ENCODE measurements at places on chromosomes 2 and 18.

DNA sequence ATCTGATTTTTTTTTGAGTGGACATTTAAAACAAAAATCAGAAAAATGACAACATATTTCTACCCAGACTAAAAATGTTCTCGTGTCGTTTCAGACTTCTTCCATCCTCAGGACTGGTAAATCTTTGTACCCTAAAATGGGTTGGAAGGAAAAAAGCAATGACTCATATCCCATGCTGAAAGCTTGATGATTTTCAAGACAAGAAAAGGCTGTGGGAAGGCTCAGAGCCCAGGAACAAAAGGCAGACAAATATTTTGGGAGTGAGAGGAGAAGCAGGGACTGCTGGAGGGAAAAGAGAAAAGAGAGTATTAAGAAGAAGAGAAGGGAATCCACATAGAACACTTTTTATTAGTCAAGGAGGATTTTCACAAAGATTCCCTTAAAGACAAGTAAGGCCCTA, 77.1 kb upstream of the CTAGE1 start:
- DNase-seq: no peak

DNA sequence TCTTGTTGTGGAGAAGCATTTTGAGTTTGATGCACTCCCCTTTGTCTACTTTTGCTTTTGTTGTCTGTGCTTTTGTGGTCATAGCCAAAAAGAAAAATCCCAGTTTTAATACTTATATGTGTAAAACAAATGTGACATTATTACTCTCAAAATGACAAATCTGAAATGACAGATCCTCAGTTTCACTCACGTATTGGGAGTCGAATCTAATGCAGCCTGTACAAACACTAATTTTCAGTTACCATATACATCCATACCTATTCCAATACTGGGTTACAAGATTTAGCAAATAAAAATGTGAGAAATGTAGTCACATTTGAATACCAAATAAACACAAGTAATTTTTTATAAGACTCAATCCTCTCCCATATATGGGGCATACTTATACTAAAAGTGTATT, 148.2 kb upstream of the ZNF516 start:
- DNase-seq: no peak

GRCh38 chr2:201642086-201642578, 1.2 kb downstream of the TMEM237 start:
- DNase-seq: no peak

DNA sequence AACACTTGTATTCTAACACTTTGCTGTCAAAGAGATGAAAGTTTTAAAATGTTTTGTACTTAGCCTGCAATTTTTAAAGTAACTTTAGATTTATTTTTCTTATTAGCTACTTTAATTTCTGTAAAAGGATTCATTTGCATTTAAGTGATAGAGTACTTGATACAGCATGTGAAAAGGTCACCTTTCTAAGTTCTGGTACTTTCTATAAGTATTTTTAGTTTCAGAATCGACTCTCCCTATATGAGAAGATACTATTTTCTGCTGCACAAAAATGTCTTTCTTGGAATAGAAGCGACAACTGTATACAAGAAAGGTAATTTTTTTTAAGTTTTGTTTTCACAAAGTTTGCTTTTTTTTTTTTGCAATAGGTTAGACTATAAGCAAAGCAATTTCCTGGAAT, 72.9 kb downstream of the METTL8 start:
- no peak for DNase-seq

GRCh38 chr2:177641331-177641730, 248.8 kb downstream of the AGPS start:
- no peak for DNase-seq

GRCh38 chr18:48863432-48864065, 87.2 kb downstream of the SMAD7 start:
- DNase-seq: no peak

All from suppressor macrophage treated with lipopolysaccharide for 1 hour (primary cell).